ENCODE measurements at places on chromosomes 4 and X.

DNA sequence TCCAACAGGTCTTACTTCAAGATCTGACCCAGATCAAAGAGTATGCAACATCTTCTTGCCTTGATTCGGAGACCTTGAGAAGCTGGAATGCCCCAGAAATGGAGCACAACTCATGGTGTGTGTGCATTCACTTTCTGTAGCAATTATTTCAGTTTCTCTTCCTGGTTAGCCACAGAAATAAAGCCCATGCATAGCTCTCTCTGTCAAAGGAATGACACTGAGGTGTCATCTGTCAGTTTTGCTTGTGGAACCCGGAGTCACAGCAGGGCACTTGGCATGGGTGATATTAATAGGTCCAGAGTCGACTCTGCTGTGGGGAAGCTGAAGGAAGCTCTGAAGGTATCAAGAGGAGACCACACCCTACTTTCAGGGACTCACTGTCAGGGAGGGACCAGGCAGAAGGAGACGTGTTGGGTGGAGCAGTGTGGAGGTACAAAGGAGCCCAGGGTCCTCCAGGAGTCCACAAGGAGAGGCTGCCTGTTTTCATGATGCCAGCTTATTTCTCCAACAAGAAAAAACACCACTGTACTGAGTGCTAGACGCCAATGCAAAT lies 10.7 kb downstream of the CLNK start:
- no peak for DNase-seq

- peak; percentile 68 for DNase-seq
Measured at GRCh38 chrX:9062641-9063040, 28.7 kb upstream of the FAM9B start.

GRCh38 chr4:28062562-28062961 lies 1201.9 kb downstream of the STIM2 start:
- DNase-seq, result no peak

DNA sequence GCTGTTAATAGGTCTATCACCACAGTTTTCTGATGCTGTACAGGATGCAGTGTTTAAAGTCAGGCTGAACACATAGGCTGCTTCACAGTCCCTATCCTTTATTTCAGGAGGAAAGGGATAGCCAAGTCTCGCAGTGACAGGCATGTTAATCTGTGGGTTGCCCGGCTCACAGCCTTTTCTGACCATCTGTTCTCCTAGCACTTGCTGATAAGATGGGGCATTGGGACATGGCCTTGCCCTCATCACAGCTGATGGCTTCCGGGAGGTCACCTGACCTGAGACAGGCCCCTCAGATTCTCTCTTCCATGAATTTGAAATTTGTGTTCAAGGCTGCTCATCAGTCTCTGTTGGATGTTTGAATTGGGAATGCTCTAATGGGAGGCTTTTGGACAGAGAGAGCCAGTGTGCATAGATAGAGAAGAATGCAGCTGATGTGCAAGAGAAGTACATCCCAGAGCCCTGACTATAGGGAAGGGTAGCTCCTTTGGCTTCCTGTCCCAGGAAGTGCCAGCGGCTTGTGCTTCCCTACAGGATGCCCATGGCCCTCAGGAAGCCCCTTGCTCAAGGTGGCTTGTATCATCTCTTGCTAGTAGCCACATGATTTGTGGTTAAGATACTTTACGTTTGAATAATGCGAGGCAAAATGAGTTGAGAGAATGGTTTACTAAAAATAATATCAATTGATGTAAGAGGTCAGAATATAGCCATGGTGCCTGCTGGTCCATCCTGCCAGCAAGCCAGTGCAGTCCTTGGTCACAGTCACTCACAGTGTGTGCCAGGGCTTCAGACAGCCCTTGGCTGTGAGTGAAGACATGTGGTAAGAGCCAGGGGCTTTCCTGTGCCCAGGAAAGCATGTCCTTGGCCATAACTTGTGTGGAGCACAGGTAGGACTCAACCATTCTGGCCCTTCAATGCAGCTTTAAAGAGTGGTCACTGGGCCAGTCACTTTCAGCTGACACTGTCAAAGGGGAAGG lies 88.6 kb downstream of the TSPAN7 start:
- no peak for DNase-seq

DNA sequence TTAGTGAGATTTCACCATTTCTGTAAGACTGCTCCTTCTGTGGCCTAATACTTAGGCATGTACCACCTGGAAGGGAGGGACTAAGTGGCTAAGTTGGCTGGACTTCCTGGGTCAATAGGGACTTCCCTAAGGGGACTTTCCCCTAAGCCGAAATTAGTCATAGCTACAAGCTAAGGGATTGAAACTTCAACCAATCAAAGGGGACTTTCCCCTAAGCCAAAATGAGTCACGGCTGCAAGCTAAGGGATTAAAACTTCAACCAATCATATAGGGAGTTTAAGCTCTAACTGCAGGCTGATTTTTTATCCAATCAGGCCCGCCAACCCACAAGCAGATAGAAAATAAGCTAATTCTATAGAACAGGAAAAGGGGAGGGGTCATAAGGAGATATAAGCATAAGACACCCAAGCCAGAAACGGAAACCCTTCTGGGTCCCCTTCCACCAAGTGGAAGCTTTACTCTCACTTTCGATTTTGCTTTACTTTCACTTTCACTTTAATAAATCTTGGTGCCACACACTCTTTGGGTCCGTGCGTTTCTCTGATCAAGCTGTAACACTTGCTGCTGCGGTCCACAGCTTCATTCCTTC lies 382.8 kb downstream of the KLHL4 start:
- DNase-seq, result no peak

GRCh38 chr4:47213539-47213938 lies 182.2 kb downstream of the GABRB1 start:
- DNase-seq, result no peak

GRCh38 chrX:37817176-37817575 lies 30.2 kb downstream of the DYNLT3 start:
- DNase-seq, result no peak

DNA sequence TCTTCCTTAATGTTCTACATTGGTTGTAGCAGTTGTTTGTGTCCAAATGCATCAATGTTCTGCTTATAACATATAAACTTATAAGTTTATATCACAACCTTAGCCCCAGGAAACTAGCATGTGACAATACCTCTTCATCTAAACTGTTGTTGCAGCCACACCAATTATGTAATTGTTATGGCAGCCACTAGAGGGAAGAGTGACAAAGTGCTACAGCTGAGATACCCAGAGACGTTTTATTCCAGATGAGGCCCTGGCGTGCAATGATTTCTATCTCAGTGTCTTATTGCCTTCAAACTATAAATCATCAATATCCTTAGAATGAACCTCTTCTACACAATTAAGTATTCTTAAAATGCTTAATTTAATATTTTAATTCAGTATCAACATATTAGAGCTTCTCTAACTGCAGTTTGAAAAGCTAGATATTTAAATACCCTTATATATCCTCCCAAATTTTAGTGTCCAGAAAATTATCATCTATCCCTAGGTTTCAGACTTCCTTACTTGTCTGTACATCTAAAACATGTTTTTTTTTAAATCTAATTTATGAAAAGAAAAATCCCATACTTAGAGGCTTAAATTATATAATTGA lies 171.6 kb downstream of the PCDH10 start:
- DNase-seq, result peak; percentile 38

GRCh38 chr4:151983854-151984253 lies 223.0 kb upstream of the GATB start:
- DNase-seq, result peak; percentile 55

- no peak for DNase-seq
Measured at GRCh38 chrX:123617007-123617406, 115.8 kb downstream of the THOC2 start.

Measured in NCI-H2171 treated with DMSO at 0.1 percent for 48 hours (cell line).